Ureter (tissue), 1 donor: ENCODE measurements at places on chromosomes 2 and 18. TPM values are rescaled to one million over a fixed set of nuclear protein-coding genes. Genes with fewer than 3 reads are reported as not detected.

HOXD8 gene
- total RNA-seq: 41.7 TPM

GCG gene
- total RNA-seq: not detected

- DNase-seq: peak; percentile 84
These were observed 36.0 kb upstream of the CD207 start for GRCh38 chr2:70871398-70872211.

DNA sequence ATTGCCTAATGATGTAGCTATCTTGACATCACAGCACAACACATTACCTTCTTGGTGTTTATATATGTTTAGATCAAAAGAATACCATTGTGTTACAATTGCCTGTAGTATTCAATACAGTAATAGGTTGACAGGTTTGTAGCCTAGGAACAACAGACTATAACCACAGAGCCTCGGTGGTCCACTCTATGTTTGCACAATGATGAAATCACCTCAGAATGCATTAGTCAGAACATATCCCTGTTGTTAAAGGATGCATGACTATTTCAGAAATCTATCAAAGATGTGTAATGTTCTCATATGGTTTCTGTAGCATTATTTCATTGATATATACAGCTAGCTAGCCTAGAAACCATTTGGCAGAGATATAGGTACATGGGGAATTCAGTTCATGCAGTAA lies 8.9 kb downstream of the METTL5 start:
- no peak for DNase-seq

GRCh38 chr18:45370255-45371010 lies 244.8 kb upstream of the SLC14A2 start:
- DNase-seq: no peak

- peak; percentile 83 for DNase-seq
These were observed 27.1 kb upstream of the PTMA start for GRCh38 chr2:231680992-231681852.
